ENCODE measurements at places on chromosomes 3 and 15.

GRCh38 chr3:129855832-129856419 lies 37.6 kb downstream of the TMCC1 start:
- no peak for DNase-seq

DNA sequence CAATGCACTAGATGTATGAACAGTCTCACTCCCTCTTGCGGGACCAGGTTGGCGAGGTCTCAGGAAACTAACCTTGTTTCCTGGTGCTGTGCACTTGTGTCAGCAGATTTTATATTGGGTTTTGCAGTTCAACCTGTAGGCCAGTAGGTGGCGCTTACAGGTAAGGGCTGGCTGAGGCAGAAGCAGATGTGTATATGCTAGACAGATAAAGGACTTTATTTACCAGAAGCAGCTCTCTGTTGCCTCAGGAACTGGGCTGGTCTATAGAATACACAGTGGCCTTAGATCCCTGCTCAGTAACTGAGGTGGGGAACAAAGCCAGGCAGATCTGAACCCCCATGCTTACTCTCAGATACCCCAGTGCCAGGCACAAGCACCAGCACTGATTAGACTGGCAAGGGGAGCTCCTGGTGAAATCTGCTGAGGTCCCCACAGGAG lies 296.8 kb downstream of the DOCK3 start:
- peak; percentile 21 for DNase-seq

DNA sequence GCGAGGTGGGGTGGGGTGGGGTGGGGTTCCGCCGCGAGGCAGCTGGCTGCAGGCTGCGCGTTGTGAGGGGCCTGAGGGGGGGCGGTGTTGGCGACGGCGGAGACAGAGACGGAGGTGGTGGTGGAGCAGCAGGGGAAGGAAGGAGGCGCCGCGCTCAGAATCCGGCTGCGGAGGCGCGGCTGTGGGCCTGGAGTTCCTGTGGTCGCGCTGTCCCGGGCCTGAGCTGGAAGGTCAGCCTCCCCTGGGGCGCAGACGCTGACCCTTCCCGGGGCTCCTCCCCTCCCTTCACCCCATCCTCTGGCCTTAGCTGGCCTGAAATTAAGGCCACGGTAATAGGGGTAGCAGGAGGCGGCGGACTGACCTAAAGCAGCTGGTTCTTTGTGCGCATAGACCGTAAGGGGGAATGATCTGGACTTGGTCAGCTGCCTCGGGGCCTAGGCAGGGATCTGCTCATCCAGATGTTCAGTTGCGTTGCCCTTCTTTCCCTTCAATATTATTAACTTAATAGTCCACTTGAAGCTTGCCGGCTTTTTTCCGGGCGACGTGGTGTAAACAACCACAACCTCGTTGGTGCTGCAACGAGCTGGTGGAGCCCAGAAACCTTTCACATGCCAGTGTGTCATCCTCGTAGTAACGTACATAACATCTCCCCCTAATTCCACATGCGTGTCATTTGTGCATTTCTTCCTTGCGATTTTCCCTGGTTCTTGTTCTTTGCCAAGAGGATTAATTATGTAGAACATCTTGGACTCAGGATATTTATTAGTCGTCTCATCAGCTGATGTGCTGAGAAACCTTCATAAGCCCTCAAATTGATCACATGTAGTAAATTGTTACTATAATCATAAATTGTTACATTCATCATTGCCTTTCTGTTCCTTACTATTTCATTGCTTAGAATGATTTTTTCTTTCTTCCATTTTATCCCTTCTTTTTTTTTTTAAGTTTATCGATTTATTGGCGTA lies 626 bp downstream of the SEC62 start:
- DNase-seq, result no peak

DNA sequence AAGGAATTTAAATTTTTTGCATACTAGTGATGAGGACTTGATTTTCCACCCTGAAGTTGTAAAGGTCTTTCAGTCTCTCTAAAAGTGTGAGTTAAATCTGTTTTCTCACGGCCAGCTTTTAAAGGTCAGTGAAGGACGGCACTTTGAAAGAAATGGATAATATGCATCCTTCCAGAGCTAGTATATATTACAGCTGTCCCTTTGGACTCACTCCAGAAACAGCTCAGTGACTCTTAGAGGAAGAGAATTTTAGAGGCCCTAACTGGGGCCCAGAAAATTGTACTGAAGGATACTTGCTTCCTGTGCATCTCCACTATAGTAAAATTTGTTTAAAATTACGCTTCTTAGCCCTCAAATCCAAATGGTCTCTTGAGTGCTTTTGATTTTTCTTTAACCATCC lies 41.6 kb downstream of the PIK3CA start:
- DNase-seq, result peak; percentile 71

- no peak for DNase-seq
Observed at GRCh38 chr15:91782221-91782620, 71.3 kb upstream of the SLCO3A1 start.

DNA sequence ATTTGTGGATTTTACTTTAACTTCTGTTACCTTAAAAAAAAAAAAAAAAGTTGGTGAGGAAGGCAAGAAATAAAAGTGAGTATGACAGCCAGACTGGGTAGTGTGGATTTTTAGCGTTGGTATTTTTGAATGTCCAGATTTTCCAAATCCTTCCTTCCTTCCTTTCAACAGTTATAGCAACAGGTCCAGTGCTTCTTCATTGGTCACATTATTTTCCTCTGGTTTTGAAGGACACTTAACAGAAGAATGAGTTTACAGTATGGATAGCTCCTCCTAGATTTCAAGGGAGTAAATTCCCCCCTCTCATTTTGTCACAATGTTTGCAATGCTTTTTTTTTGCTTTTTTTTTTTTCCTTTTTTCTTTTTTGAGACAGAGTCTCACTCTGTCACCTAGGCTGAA lies 6.4 kb downstream of the MAPKBP1 start:
- DNase-seq, result no peak

GRCh38 chr3:115790759-115791158 lies 167.4 kb downstream of the GAP43 start:
- DNase-seq, result no peak

DNA sequence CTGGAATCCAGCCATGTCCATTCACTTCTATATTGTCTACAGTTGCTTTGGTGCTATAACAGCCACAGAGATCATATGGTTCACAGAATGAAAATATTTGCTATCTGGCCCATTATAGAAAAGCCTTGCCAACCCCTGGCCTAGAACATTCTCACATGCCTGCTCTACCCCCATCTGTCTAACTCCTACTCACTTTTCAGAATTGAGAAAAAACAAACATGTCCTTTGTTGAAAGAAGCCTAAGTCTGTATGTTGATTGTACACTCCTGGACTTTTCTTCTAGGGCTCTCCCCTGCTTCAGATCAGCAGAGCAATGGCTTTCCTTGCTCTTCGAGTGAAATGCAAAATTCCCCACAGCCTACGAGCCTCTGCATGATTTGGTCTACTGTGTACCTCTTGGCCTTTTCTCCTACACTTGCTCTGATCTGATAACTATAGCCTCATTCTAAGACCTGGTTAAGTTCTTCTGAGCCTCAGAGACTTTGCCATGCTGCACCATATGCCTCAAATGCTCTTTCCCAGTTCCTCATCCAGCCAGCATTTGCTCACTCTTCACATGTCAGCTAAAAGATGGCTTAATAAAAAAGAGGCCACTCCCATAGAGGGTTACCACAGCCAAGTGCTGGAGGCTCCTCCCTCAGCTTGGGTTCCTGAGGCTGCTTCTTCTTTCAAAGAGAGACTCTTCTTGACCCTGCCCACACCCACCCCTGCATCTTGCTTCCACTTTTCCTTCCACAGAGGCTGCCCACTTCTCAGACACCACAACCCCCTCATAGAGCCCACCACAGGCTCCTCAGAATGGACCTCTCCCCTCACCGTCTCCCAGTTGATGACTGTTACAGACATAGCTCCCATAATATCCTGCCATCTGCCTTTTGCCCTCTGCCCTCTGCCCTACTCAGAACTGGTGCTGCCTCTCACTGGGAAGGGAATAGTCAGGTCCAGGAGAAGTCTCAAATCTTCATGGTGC lies 22.9 kb upstream of the DCLK3 start:
- DNase-seq, result no peak

DNA sequence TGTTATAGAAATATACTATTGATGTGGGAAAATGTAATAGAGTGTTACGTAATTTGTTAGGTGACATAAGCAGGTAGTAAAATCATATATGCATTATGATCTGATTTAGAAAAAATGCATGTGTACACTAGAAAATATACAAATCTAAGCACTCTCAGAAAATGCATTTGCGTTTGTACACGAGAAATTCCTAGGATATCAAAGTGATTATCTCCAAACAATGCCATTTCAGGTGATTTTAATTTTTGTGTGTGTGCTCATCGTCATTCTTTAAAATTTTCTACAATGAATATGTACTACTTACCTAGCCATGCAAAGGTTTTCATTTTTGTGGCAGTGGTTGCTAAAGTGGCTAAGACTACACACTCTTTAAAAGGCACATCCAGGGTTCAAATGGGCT lies 140.8 kb upstream of the RAD18 start:
- DNase-seq, result no peak
